ENCODE measurements at places on chromosomes 5 and 9.

DNA sequence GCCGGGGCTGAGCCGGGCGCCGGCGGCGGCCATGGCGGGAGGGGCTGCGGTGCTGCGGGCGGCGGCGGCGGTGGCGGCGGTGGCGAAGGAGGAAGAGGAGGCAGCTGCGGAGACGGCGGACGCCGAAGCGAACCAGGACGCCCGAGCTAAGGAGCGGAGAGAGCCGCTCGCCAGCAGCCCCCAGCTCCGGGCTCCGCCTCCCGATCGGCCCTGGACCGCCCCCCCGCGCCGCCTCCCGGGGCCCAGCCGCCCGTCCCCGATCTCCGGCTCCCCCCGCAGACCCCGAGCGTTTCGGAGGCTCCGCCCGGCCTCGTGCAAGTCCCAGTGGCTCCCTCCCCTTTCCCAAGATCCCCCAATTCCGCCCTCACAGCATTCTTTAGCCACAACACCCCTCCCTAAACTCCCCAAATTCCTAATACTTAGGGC is at the start of gene ASTN2:
ASTN2 (minus strand) TSS at position 152 of the 426 bp plus-strand sequence; CDS start at position 33, 119 bp downstream.
- no peak for DNase-seq

DNA sequence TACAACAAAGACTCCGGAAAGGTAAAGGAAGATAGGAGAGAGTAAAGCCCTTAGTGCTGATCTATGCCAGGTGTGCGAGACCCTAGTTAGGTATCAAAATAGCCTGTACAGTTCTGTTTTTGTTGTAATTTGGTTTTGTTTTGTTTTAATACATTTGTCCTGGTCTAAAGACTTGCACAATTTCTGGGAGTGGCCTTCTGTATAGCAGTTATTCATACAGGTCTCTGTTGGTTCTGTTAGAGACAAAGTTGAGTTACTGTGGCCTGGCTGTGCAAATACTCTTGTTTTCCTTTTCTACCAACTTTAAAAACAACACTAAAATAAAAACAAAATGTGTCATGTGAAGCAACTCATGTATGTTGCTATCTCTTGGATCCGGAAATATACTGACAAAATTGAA is 163.6 kb downstream of the COMMD10 start:
- DNase-seq: no peak

DNA sequence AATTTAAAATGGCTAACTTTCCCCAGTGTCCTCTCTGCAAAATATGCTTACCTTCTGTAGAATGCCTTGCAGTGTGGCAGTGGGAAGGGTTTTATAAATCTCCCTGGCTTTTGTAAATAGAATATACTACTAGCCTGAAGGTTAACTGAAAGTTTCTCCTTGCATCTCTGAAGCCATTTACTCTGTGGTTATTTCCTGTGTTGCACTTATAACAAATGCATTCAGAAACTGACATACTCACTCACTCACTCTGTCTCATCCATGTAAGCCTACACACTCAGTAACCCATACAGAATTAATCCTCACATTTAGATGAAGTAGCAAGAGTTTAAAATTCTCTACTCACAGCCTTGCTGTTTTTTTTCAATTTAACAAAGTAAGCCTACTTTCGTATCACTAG is 87.1 kb upstream of the SH3GL2 start:
- no peak for DNase-seq

GRCh38 chr5:38764937-38765391 is 80.8 kb upstream of the OSMR start:
- no peak for DNase-seq

GRCh38 chr5:106730912-106731311 is 939.8 kb downstream of the EFNA5 start:
- DNase-seq: no peak

DNA sequence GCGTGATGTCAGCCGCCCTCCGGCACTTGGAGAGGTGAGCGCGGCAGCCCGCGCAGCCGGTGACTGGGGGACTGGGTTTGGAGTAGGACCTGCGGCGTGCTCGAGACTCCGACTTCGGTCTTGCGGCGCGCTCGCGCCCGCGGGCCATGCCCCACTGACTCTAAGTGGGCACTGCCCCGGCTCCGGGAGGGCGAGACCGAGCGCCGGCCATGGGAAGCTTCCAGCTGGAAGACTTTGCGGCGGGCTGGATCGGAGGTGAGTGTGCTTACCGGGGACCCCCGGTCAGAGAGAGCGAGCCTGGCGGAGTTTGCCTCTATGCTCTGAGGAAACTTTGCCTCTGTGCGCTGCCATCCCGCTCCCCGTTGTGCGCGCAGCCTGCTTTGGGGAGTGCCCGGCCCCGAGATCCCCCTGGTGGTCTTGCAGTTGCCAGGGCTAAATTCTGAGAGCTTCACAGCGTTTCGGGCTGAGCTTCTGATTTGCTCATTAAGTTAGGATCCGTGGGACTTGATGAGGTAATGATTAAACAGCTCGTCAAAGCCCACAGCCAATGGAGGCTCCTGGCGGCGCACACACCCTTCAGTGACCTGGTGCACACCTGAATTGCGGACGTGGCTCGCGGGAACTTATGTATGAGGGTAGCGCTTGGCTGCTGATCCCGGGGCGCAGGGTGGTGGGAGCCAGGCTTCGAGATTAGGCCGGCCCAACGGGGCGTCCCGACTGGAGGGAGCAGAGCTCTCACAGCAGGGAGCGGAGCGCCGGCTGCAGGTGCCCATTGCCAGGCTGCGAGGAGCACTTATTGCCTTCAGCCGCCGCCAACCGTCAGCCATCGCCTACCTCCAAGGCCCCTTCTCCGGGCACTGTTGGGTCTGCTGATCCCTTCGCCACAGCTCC is at the start of gene SLC25A48:
SLC25A48 (plus strand) TSS at position 25 of the 891 bp plus-strand sequence; CDS start at position 210, 185 bp downstream.
- no peak for DNase-seq

Data from Peyer's patch (tissue), 4 donors.